Fibroblast of the aortic adventitia (primary cell): ENCODE measurements at places on chromosomes 2 and 18. TPM values are rescaled to one million over a fixed set of nuclear protein-coding genes. Genes with fewer than 3 reads are reported as not detected.

GRCh38 chr2:65960953-65961352 is 474.0 kb upstream of the MEIS1 start:
- DNase-seq: no peak

B4GALT6 gene
- total RNA-seq: 1.9 and 6.3 TPM in 2 replicates

DNA sequence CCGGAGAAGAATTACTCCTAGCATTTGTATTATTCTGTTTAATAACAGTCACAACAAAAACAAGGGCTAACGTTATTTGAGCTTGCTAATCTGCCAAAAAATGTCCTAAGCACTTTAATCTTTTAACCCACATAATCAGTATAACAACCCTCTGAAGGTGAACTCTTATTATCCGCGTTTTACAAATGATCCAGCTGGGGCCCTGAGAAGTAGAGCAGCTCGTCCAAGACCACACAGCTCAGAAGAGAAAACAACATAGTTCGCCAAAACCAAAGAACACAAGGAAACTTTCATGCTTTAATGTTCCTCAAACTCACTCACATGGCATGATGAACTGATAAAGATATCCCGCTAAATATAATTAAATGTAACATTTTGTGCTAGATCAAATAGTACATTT is 159.7 kb upstream of the ZNF236 start:
- no peak for DNase-seq

DNA sequence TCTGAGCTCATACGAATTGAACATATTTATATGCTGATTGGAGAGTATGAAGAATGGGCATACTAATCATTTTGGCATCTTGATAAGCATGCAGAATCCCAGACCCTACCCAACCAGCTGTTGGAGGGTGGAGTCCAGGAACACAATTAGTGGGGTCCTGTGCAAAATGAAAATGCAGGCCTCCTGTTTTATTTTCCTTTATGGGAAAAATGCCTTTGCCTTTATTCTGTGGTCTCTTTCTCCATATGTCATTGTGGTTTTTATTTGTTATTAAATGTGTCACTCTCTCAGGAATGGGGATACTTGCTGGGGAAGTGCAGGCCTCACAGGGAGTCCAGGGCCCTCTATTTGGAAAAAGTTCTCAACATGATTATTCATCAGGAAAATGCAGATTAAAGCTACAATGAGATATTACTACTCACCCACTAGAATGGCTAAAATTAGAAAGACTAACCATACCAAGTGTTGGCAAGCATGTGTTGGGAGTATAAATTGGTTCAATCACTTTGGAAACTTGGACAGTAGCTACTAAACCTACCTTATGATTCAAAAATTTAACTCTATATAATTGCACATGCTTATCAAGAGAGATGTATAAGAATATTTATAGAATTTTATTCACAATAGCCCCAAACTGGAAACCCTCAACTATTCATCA is 223.1 kb upstream of the FBXO11 start:
- no peak for DNase-seq

GRCh38 chr2:51103205-51103604 is 71.3 kb upstream of the NRXN1 start:
- DNase-seq: no peak

- DNase-seq: no peak
Observed at GRCh38 chr2:128643221-128644065, 324.8 kb upstream of the HS6ST1 start.

DNA sequence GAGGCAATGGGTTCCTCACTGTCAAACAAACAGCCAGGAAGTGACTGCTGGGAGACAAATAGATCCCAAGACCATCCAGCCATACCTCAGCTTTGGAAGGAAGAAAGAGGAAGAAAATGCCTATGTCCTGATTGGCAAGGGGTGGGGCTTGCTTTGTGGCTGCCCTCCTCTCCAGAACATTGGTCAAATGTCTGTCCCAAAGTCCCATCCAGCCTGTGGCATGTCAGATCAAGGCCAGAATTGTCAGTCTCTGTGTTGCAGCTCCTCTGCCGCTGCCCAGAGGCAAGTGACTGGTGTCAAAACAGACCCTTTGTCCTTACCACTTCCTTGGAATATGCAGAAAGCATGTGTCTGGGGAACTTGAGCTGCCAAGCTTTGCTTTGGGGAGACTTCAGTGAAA is 63.0 kb upstream of the SMAD2 start:
- DNase-seq: no peak

DNA sequence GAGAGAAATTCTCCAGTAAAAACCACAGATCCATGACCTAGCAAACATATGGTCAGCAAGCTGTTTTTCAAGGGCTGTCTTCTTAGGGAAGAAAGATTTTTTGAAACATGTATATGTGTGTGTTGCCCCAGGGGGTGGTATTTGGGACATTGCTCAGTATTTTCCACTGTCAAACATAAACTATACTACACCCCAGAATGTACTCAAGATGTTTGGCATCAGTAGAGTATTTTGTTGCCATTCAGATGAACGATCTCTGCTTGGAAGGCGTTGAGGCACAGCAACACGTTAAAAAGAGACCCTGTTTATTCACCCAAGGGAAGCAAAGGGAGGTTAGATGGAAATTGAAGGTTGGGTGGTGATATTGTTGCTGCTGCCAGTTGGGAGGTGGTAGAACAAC is 30.0 kb downstream of the EEF1B2 start:
- DNase-seq: no peak

- no peak for DNase-seq
Observed at GRCh38 chr2:24515335-24515734, 24.3 kb downstream of the NCOA1 start.

- no peak for DNase-seq
Observed at GRCh38 chr18:55237660-55238059, 278.4 kb upstream of the CCDC68 start.

- DNase-seq: no peak
Observed at GRCh38 chr2:114700440-114700839, 258.0 kb downstream of the DPP10 start.

GGCX gene
- total RNA-seq: 26.7 and 43.3 TPM in 2 replicates

CREG2 gene
- total RNA-seq: 0.25 and 1.5 TPM in 2 replicates

- no peak for DNase-seq
Observed at GRCh38 chr2:234998404-234999211, 46.8 kb downstream of the SH3BP4 start.

GPR55 gene
- total RNA-seq: under 0.01 TPM in 1 of 2 replicates, not detected in the other

DNA sequence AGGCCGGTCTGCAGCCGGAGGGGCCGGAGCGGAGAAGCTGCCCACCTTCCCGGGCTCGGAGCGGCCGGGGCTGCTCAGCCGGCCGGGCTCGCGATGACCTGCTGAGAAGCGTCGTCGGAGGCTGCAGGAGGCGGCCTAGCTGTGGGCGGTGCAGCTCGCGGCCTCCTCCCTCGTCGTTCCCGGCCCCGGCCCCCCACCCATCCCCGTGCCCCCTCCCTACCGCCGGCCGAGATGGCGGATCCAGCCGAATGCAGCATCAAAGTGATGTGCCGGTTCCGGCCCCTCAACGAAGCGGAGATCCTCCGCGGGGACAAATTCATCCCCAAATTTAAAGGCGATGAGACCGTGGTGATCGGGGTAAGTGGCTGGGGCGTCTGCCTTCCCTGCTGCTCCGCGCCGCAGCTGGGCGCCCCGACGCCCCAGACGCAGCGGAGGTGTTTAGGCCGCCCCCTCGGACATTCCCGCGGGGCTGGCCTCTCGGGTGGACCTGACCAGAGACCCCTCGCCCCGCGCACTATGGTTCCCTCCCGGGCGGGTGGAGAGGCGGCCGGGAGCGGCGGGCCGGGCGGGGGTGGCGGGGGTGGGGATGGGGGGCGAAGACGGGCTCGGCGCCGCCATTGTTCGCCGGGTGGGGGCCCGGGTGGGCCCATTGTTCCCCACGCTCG is 492 bp downstream of the KIF5C start:
- no peak for DNase-seq

CTLA4 gene
- not detected in 2 replicates for total RNA-seq

GRCh38 chr2:207423886-207424285 is 105.9 kb upstream of the CREB1 start:
- DNase-seq: peak; percentile 87

TUBA4A gene
- total RNA-seq: 9.7 and 25.6 TPM in 2 replicates
